ENCODE measurements at places on chromosomes 2 and 18. TPM values are rescaled to one million over a fixed set of nuclear protein-coding genes. Genes with fewer than 3 reads are reported as not detected.

TSPYL6 gene
- not detected for total RNA-seq

DNA sequence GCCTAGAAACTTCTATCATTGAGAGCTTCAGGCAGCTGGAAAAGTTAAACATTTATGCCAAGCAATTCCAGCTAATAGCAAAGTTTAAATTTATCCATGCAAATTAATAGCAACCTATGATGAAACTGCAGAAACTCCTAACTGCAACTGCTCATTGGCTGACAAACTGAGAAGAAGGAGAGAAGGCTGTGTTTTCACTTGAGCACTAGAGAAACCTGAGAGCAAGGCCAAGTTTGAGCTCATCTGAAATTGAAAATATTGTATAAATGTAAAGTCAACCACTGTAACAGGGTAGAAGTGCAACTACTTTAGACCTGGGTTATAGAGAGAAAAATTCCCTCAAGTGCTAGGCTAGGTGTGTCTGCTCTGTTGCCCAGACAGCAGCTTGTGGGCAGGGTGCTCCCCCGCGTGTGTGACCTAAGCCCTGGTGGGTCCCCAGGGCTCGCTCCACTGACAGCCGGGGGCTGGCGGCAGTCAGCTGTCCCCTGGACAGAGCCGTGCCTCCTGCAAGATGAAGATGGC lies 50.2 kb downstream of the CABYR start:
- DNase-seq = no peak

DNA sequence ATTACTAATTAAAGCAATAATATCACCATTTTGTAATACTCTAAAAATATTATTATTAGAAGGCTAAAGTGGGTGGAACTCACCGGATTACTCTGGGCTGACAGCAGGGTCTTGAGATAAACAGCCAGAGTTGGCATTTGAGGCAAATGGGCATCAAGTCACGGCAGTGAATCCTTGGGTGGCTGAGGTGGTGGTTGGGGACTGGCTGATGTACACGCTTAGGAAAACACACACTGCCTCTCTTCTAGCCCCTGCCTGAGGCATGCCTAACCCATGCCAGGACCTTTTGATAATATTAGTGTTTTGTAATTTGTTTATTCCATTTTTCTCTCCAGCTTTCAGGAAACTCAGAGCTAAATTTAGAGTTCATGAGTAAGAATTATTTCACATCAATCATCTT lies 76.8 kb downstream of the ACKR3 start:
- no peak for DNase-seq

DNA sequence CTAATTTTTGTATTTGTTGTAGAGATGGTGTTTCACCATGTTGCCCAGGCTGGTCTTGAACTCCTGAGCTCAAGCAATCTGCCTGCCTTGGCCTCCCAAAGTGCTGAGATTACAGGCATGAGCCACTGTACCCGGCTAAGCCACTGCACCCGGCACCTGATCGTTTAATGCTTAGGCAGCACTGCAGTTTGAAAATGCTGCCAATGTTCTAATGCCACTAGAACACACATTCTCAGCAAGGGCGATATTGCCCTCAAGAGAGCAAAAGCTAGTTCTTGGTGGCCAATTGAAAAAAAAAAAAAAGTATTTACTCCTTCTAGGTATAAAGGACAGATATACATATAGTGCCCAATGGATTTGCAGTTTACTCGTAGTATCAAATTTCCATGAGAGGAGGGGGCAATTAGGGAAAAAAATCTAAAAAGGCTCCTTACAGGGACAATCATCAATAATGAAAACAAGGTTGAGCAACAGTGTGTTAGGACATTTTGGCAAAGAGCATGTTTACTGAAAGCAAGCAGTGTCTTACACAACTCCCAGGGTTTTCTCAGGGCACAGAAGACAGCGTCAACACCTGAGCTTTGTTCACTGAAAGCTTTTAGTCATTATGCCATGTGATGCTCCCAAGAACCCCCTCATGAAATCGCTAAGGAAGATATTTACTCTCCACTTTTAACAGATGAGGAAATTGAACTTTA lies 199.9 kb upstream of the PKDCC start:
- DNase-seq = no peak

HPCAL1 gene
- total RNA-seq = 189 TPM

ZNF804A gene
- total RNA-seq = 4.3 TPM

DNA sequence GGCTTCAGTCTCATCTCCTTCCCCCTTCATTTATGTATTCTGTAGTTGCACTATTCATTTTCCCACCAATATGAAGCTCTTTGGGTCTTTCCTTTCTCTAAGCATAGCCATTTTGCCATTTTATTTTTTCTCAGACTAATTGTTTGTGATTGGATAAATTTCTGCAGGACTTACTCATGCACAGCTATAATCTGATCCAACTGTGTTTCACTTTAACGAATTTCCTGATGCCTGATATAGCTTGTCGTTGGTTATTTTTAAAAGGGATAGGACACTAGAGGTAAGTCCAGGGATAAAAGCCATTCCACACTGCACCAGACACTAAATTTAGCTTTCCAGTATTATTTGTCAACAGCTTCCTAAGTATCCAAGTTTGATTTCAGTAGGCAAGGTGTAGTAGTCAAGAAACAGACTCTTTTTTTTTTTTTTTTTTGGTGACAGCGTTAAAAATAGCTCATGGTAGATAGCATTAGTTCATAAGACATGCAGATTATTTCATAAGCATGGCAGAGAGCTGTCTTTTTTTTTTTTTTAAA lies 17.4 kb downstream of the ASB18 start:
- DNase-seq = no peak

DNA sequence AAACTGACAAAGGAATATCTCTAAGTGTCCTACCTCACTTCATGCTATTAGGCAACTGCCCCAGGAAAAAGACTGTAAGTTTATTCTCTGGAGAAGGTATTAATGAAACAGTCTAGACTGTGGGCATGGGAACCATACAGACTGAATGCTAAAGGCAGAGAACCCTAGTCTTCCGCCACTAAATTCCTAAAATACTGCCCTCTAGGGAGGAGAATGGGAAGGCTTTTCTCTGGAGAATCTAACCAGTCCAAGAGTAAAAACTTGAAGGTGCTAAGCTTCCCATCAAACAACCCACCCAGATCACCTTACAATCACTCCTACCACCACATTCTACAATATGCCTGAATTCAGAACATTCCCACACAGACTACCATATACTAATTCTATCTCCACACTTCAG lies 3.4 kb downstream of the SRBD1 start:
- peak; percentile 46 for DNase-seq

- DNase-seq = no peak
Measured at GRCh38 chr2:158815658-158816057, 20.5 kb downstream of the DAPL1 start.

SLC9A2 gene
- total RNA-seq = 19.3 TPM

DNA sequence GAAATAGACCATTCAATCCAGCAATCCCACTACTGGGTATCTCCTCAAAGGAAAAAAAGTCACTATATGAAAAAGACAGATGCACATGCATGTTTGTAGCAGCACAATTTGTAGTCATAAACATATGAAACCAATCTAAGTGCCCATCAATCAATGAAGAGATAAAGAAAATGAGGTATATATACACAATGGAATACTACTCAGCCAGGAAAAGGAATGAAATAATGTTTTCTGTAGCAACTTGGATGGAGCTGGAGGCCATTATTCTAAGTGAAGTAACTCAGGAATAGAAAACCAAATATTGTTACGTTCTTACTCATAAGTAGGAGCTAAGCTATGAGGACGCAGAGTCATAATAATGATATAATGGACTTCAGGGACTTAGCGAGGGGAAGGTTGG lies 45.2 kb upstream of the LRRC30 start:
- DNase-seq = no peak

DNA sequence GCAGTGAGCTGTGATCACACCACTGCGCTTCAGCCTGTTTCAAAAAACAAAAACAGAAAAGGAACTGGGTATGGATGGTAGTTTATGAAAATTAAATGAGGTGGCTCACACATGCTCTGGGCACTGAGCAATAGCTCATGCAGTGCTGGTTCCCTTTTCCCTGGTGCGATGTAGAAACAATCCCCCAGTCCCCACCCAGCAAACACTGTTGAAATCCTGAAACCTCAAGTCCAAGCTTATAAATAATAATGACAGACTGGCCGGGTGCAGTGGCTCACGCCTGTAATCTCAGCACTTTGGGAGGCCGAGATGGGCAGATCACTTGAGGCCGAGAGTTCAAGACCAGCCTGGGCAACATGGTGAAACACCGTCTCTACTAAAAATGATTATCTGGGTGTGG lies 55.4 kb upstream of the SMAD2 start:
- DNase-seq = no peak

DNA sequence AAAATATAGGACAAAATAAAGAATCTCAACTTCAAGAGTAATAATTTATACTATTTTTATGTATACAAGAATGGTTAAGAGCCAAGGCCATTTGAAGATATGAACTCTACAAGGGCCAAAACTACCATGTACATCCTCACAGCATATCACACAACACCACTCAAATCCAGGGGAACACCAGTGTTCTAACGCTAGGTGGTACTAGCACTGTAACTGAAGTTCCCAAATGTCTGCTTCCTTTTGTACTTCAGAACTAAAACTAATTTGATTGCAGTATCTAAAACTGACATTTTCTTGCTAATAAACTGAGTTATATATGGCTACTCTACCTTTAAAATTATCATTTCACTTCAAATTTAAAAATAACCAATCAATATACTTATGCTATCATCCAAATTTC lies 47.0 kb downstream of the REV1 start:
- peak; percentile 8 for DNase-seq

TXNDC2 gene
- total RNA-seq = 0.17 TPM

GRCh38 chr2:17164550-17164949 lies 353.7 kb downstream of the RAD51AP2 start:
- no peak for DNase-seq

GRCh38 chr2:29075894-29076705 lies 1.8 kb upstream of the PCARE start:
- DNase-seq = no peak

- no peak for DNase-seq
Measured at GRCh38 chr2:106904242-106904641, 18.3 kb upstream of the ST6GAL2 start.

GALNT14 gene
- total RNA-seq = 21.8 TPM

LRRC30 gene
- not detected for total RNA-seq

FTCDNL1 gene
- 2.1 TPM for total RNA-seq

GRCh38 chr2:109148991-109149645 lies 20.1 kb downstream of the SH3RF3 start:
- no peak for DNase-seq

FSIP2 gene
- total RNA-seq = not detected

ANKRD62 gene
- total RNA-seq = not detected

DNA sequence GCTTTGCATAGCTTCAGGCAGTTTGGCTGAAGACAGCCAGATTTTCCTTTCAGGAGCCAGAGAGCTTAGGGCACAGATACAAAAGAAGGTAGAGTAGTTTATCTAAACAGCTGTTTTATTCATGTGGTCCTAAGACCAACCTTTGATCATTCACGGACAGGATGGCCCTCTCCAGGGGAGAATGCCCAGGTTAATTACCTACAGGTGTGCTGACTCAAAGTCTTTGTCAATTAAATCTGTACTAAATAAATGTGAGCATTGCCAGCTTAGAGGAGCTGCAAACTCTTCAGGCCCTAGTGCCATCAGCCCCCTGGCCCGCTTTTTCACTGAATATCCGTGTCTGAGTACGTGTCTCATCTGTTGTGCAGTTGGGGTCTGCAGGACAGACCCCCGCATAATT lies 554.7 kb downstream of the NUP35 start:
- no peak for DNase-seq

GRCh38 chr2:980176-980575 lies 29.5 kb downstream of the SNTG2 start:
- no peak for DNase-seq

DNA sequence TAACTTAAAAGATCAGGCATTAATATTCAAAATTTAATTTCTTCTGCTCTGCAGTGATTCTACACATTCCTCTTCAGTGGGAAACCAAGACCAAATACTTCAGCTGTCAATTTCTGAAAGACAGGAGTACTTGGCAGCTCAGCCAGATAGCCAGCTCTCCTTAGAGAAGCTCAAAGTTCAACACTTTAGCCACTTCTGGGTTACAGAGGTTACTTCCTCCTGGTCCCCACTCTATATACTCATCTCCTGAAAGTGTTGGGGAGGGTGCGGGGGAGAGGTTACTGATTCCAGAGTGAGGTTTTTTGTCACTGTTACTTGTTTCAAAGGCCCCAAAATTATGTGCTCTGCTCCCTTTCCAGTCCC lies 4.1 kb downstream of the CYTIP start:
- DNase-seq = no peak

DNA sequence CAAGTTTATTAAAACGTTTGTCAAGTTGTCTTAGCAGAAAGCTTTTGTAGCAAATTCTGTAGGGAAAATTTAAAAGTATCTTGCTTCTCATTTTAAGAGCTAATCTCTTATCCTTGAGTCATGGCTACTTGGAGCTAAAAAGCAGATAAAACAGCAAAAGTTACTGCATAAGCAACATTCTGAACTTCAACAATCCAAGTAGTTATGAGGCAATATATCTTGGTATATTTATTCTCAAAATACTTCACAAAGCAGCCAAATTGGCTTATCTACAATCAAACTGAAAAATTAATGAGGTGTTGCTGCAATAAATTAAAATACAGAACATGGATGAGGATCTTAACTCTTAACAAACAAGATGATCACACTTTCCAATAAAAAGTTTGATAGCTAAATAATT lies 306.5 kb downstream of the PIEZO2 start:
- DNase-seq = no peak

- no peak for DNase-seq
Measured at GRCh38 chr2:31304816-31305215, 70.9 kb downstream of the EHD3 start.

GRCh38 chr18:41829647-41830516 lies 125.2 kb upstream of the PIK3C3 start:
- no peak for DNase-seq

DNA sequence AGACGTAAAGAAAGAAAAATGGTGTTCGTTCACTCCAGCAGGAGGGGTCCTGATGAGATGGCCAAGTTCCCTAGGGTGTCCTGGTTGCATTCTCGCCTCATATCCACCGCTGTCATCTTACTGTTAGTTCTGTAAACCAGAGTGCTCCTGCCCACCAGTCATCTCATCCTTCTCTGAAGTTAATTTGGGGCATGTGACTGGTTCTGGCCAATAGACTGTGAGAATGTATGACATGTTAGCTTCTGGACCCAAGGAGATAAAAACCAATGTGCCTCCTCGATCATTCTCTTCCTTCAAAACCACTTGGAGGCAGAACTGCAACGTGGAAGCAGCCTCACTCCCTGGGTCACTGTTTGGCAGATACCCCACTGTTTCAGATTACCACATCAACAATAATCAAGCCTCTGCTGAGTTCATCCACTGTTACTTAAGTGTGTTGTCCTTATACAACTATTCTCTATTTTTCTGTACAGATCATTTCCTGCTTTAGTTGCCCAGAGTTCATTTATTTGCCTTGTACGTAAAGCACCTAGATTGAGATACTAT lies 759.1 kb downstream of the TSN start:
- DNase-seq = no peak

DNA sequence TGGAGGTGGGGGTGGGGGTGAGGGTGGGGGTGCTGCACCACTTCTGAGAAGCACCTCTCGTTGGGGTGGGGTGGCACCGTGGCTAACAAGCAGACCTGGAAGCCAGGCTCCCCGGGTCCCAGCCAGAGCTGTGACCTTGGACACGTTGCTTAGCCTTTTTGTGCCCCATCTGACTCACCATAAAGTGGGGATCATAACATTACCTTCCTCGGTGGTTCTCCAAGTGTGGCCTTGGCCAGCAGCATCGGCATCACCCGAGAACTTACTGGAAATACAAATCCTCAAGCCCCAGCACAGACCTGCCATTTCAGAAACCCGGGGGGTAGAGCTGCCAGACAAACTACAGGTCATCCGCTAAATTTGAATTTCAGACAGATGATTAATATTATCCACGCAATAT lies 58.7 kb upstream of the SLC66A3 start:
- no peak for DNase-seq

SPDYA gene
- total RNA-seq = 0.23 TPM
